H4 (cell line): ENCODE measurements at places on chromosomes 6 and 20. TPM values are rescaled to one million over a fixed set of nuclear protein-coding genes. Genes with fewer than 3 reads are reported as not detected.

GRCh38 chr20:41645372-41645771 lies 27.2 kb upstream of the CHD6 start:
- no peak for DNase-seq

DNA sequence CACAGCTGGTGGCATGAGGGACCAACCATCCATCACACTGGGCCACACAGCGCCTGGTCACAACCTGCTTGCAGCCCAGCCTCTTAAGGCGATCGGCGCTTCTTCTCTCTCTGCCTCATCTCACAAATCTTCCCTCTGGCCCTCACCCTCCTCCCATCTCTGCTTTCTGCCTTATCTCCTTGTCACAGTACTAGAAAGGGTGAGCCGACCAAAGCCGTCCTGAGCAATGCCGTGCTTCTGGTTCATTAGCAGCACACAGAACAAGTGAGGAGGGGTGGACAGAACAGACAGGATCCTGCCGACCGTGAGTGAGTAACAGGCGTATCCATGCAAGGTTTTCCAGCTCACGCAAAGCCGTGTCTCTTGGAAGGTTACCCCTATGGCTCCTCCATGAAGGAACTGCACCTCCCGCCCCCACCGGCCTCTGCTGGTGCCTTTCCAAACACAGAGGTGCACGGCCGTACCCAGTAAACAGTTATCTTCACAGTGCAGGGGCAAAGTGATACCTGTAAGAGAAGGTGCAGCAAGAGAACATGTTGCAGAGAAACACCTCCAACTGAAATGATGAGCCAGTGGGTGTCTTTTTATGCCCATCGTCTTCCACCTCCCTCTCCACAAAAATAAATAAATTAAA lies 331.7 kb downstream of the FARS2 start:
- DNase-seq: no peak

- DNase-seq: no peak
Observed at GRCh38 chr6:109453156-109453555, 2.4 kb downstream of the MICAL1 start.

LTB gene
- total RNA-seq: not detected in 2 replicates

AVP gene
- total RNA-seq: not detected in 2 replicates

BANF2 gene
- total RNA-seq: not detected in 2 replicates

GRCh38 chr20:3237958-3238615 lies 903 bp downstream of the SLC4A11 start:
- DNase-seq: no peak

DNA sequence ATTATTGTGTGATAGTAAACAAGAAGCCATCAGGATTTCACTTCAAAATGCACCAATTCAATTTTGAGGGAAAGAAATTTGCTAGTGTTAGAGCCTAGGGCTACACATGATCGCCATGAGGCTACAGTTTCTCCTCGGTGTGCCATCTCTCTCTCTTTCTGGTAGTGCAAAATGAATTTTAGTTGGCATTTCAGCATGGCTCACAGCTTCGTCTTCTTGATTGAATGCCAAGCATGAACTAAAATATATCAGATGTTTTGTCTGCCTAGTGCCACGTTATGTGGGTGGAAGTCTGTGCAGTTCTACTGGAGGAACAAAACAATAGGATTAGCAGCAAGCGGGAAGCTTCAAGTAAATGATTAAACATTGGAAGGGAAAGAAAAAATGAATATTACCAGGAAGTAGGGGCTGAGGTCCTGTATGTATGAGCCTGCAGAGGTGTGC lies 6.8 kb upstream of the MRAP2 start:
- no peak for DNase-seq

- peak; percentile 70 for DNase-seq
Observed at GRCh38 chr6:99520855-99521632, 5.8 kb upstream of the USP45 start.

SYCP2L gene
- total RNA-seq: 0.39 and 1.5 TPM in 2 replicates

HSPA1L gene
- 0.85 and 1.0 TPM in 2 replicates for total RNA-seq

- peak; percentile 27 for DNase-seq
Observed at GRCh38 chr6:11851387-11851786, 72.8 kb upstream of the ADTRP start.

C20orf202 gene
- not detected in 2 replicates for total RNA-seq

GPR63 gene
- total RNA-seq: 2.2 and 2.4 TPM in 2 replicates

- DNase-seq: peak; percentile 32
Observed at GRCh38 chr6:74343804-74344203, 647.8 kb downstream of the CD109 start.

PRKN gene
- total RNA-seq: 0.19 TPM in 1 of 2 replicates, not detected in the other

DNA sequence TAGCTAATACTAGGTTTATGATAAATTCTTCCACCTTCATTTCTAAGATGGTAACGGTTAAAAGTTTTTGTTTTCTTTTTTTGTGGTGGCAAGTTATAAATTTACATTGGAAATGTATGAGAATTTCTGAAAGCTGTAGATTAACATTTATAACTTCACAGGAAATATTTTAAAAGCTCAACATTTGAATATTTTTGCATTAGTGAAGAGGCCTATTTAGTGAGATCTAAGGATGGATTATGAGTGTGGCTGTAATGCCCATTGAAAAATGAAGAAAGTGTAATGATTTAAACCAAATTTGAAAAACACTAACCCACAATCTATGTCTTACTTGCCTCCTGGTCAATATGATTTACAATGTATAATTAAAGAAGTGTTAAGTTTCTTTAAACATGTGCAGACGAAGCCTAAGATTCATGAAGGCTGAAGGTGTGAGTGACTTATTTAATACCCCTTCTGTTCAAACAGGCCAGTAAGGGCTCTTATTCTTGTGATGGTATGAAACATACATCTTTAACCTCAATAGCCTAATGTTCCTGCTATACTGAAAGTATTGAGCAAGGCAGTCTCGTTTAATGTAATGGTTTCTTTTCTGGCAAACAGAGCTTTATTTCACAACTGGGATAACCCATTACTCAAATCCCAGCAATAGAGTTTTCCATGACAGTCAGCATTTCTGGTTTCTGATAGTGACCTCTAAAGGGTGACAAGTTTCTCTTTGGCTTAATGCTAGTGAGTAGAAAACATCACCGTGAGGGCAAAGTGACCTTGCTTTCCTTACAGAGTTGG lies 13.2 kb downstream of the HDGFL1 start:
- no peak for DNase-seq

GRCh38 chr6:89045576-89045975 lies 35.0 kb upstream of the PNRC1 start:
- no peak for DNase-seq

DNA sequence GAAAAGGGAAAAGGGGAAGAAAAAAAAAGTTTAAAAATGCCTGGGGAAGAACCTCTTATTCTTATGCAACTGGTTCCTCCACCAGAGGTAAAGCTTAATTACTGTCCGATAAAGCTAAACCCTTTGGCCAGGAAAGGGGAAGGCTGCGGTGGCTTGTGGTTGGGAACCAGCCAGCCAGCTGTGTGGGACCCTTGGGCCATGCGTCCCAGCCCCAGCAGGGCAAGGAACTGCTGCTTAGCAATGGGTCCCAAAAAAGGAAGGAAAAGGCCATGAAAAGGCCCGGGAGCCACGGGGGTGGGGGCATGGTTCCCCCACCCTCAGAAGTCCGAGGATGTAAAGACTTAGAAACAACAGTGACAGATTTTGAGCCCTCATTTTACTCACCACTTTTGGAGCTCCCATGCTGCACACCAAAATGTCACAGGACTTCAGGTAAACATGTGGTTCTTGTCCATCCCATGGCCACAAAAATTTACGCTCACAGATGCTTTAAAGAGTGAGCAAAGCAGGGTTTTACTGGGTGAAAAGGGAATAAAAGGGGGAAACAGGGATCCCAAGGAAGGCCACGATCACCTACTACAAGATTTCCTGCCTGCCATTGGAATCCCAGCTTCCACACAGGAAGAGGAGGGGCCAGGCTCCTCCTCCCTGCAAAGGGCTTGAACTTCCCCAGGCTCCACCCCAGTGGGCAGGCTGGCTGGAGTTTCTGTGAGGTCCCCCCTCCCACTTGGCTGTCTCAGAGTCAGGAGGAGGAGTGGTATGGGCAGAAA lies 1234.7 kb upstream of the GJE1 start:
- DNase-seq: peak; percentile 75

LRRC73 gene
- 1.0 and 1.8 TPM in 2 replicates for total RNA-seq

RXRB gene
- 7.8 and 8.3 TPM in 2 replicates for total RNA-seq

DNA sequence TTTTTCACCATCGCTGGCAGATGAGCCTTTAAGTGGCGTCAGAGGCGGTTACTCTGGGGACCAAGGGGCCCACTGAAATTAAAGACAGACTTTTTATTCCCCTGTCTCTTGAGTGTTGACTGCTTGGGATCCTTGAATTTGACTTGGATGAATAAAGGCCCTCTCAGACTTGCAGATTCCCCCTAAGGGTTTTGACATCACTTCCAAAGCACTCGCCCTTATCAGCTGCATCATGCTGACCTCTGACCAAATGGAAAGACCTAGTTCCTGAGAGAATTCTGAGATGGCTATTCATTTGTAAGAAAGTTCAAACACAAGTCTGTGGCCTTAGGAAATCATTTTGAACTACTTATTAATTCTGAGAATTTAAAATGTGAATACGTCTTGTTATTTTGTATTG lies 13.5 kb upstream of the MOXD1 start:
- DNase-seq: no peak

DNA sequence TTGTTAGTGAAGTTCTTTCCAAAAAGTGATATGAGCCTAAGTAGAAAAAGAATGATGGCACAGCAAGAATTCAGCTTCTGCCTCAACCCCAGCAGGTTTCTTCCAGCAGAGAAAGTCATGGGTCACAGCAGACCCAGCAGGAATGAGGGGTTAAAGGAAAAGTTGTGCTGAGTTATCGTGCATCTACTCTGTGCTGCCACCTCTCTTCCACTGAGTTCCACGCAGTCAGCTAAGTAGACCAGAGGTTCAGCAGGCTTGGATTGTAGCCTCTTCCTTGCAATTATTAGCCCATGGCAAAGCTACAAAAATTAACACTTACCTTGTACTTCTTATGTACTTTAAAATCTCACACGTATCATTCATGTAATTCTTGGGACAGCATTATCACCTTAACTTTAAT lies 510.8 kb downstream of the PTPRT start:
- no peak for DNase-seq

GRCh38 chr6:85126485-85127167 lies 323.3 kb upstream of the NT5E start:
- peak; percentile 60 for DNase-seq

DNA sequence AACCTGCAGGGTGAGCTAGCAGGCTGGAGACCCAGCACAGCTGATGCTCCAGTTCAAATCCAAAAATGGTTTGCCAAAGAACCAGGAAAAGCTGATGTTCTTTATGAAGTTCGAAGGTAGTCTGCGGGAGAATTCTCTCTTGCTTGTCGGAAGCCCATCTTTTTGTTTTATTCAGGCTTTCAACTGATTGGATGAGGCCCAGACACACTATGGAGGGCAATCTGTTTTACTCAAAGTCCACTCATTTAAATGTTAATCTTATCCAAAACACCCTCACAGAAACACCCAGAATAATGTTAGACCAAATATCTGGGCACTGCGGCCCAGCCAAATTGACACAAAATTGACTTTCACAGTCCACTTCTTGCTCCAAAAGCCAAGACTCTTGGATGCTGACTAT lies 105.6 kb upstream of the PMEPA1 start:
- DNase-seq: no peak

CENPB gene
- total RNA-seq: 24.3 and 45.5 TPM in 2 replicates

NKAIN2 gene
- total RNA-seq: 0.23 and 0.45 TPM in 2 replicates

GRCh38 chr20:53829255-53829723 lies 235.7 kb upstream of the ZNF217 start:
- peak; percentile 85 for DNase-seq

RAET1G gene
- not detected in 2 replicates for total RNA-seq

IMPG1 gene
- 0.14 TPM in 1 of 2 replicates, not detected in the other for total RNA-seq

DNA sequence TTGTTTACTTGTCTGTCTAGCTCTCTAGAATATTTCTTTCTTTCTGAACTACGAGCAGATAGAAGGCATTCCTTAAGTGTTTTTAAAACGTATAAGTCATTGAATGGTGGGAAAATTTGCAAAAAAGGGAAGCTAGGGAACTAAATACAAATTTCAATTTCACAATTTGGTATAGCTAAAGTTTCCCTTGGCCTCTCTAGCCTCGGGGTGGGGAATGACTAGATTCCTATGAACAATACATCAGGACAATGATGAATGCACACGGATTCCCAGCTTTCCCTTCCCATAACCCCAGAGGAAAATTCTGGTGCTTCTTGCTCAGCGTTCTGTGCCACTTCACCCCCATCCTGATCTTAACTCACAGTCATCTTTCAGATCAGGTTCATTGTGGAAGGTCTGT lies 113.3 kb upstream of the ASF1A start:
- no peak for DNase-seq

- no peak for DNase-seq
Observed at GRCh38 chr6:154550779-154551178, 40.3 kb upstream of the CNKSR3 start.

CST4 gene
- total RNA-seq: not detected in 2 replicates

PAK5 gene
- 0.21 and 0.39 TPM in 2 replicates for total RNA-seq

- no peak for DNase-seq
Observed at GRCh38 chr20:56155625-56156024, 92.9 kb upstream of the MC3R start.

THEMIS gene
- not detected in 2 replicates for total RNA-seq

DNA sequence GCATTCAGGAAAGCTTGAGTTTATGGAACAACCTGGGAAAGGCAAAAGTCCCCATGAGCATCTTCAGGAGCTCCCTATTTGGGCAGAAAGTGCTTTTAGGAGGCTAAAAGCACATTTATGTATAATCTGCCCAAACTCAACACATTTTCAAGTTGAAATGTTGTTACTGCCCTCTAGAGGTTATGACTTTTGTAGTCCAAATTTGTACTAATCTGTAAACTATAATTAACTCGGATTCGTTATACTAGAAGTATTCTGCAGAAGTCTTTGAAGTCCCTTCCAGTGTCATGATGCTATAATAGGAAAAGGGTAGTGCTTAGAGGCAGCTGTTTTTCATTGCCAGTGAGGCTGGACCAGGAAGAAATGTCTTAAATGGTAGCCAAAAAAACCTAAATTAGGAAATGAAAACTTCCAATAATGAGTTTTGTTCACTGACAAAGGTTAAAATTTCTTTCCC lies 44.8 kb upstream of the EMILIN3 start:
- DNase-seq: no peak

TRERF1 gene
- 4.3 and 5.2 TPM in 2 replicates for total RNA-seq
